ENCODE measurements at places on chromosomes 12 and 14.
A peak's percentile ranks its signal among the peaks of the same experiment; 100 is the strongest.

DNA sequence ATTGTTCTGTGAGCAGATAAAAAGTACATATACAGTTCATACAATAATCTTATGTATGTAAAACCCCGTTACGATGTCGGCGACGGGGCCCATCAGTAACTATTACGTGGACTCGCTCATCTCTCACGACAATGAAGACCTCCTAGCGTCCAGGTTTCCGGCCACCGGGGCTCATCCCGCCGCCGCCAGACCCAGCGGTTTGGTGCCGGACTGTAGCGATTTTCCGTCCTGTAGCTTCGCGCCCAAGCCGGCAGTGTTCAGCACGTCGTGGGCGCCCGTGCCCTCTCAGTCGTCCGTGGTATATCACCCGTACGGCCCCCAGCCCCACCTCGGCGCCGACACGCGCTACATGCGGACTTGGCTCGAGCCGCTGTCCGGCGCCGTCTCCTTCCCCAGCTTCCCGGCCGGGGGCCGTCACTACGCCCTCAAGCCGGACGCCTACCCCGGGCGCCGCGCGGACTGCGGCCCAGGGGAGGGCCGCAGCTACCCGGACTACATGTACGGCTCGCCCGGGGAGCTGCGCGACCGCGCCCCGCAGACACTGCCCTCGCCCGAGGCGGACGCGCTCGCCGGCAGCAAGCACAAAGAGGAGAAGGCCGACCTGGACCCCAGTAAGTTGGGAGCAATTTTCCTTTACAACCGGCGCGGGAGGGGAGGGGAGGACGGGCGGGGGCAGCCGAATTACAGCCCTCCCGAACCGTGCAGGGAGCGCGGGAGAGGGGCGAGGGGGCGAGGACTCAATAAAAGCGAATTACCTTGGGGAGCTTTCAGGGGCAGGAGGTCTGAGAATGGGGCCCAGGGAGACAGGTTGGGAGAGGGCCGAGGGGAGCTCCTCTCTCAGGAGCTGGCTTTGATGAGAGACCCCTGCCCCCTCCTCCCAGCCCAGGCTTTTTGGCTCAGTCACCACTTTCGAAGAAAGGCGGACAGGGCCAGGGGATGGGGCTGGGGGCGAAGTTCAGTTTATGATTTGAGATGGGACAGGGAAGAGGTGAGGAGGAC lies at the start of gene HOXC9:
Gene HOXC9 (plus strand): TSS at position 46 of the 999 bp plus-strand sequence. CDS start 28 bp downstream, at position 74.
- DNase-seq, result no peak

DNA sequence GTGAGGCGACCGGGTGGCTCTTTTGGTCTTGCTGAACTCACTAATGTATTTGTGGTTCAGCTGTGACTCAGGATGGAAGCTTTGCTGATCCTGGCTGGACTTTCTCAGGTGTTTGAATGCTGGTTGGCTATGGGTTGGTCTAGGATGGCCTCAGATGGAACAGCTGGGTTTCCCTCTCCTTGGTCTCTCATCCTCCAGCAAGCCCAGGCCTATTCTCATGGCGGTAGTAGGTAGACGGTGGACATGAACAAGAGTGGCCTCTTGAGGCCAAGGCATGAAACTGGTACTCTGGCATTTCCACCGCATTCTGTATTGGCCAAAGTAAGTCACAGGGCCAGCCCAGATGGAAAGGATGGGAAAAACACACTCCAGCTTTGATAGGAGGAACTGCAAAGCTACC lies 11.8 kb upstream of the POLR3B start:
- peak; percentile 35 for DNase-seq

DNA sequence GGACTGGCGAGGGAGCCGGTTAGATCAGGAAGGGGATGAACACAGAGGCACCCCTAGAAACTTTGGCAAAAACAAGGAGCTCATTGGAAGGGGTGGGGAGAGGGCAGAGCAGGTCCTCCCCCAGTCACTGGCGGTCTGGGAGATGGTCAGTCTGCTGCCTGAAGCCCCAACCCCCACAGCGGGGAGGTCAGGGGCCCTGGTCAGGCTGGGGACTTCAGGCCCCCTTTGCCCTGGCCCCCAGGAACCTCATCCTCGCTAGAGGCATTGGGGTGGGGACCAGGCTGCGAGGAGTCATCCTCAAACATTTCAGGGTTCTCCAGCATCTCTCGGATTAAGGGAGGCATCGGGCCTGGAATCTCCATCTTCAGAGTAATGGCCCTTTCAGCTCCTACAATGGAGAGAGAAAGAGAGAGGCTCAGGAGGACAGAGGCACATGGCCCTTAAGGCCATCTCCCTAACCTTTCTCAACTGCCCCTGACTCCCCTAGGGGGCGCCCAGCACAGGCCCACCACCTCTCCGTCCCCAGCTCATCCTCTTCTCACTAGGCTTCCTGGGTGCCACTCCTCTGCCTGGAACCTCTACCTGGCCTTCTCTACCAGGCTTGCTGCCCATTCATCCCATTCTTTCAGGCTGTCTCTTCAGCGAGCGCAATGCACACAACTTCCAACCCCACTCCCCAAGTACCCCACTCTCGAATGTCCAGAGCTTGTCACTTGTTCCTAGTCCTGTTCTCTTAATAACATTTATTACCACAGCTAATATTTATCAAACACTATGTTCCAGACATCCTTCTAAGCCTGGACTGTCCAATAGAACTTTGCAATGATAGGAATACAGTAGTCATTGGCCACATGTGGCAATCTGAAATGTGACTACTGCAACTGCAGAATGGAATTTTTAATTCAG lies 4.7 kb upstream of the ITGB7 start:
- DNase-seq, result no peak

DNA sequence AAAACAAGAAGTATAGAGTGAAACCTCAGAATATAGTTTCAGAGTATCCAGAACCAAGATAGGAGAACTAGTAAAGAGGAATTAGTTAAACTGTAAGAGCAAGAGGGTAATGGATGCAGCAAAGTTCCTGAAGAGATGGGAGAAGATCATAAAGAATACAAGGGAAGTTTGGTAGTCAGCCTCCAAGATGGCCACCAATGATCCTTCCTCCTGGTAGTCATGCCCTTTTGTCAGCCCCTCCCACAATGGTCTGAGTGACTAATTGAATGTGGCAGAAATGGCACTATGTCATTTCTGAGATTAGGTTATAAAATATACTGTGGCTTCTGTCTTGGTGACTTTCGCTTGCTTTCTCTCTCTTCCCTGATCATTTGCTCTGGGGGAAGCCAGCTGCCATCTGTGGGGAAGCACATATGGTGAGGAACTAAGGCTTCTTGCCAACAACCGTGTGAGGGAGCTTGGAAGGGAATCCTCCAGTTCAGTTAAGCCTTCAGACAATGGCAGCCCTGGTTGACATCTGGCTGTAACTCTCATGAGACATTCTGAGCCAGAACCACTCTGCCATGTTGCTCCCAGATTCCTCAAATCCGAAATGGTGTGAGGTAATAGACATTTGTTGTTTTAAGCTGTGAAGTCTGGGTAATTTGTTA lies 55.3 kb upstream of the AMN1 start:
- DNase-seq, result peak; percentile 94

DNA sequence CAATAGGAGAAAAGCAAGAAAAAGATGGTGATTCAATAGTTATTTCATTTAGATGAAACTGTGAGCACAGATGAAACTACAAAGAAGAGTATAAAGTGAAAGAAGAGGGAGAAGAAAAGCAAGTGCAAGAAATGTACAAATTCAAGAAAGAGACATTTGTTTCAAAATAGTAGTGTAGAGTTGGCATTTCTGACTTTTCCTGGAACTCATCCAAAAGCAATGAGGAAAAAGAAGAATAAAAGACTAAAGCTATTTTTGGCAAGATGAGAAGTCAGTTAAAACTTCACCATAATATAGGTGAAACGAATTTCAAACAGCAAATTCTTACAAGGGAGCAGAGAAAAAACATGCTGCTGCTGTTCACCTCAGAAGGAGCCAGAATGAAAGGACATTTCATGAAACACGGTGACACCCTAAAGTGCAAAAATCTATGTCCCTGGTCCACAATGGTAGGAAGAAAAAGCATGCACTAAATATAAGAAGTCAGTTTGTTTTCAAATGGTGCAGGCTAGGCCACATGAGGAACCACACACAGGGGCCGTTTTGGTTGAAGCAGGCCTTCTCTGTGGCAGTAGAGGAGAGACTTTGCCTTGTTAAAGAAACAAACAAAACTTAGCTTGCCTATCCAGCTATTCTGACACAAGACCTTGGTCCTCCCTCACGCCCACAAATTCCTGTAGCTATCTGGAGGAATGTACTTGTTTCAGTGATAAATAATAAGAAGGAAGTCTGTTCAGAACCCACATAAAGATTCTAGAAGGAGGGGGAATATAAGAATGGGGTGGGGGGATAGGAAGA lies 11.1 kb upstream of the CMAS start:
- no peak for DNase-seq

DNA sequence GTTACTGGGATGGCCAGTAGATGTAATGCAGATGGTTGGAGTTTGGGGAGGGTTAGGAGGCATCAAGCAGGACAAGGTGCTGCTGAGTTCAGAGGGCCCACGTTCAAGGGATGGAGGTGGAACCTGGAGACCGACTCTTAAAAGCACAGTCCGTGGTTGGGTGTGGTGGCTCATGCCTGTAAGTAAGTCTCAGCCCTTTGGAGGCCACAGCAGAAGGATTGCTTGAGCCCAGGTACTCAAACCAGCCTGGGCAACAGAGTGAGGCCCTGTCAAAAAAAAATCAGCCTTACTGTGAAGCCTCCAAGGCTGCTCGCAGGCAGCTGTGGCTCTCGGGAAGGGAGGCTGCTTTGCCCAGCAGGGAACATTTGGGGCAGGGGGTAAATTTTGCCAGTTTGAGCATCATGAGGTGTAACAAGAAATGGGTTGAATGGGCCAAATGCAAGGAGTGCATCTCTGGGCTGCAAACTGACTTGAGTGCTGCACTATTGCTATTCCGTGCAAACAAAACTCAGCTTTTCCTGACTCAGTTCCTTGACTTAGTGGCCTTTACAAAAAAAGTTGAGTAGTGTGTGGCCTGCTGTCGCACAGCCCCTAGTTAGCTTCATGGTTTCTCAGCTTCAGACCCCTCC lies 55.0 kb downstream of the ANAPC7 start:
- no peak for DNase-seq

- peak; percentile 54 for DNase-seq
These were observed 905 bp upstream of the CIPC start for GRCh38 chr14:77097006-77097699.

- DNase-seq, result no peak
These were observed 5.1 kb upstream of the SPATA7 start for GRCh38 chr14:88380405-88380804.

DNA sequence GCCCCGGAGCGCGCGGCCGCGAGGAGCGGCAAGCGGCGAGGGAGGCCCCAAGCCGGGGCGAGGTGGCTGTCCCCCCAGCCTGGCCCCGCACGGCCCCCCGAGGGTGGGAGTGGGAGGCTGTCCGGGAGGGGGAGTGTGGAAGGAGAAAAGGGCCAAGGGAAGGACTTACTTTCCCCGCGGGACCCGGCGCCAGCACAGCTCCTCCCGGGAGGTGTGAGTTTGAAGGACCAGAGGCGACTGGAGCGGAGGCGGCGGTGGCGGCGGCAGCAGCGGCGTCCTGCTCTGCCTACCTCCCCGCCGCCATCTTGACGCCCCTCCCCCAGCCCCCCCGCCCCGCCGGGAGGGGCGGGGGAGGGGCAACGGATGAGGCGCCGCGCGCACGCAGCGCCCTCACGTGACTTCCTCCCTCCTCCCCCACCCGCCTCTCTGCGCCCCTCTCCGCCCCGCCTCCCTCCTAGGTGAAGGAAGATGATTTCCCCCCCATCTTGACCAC lies at the start of gene SBNO1:
Gene SBNO1 (minus strand): TSS at position 316 of the 493 bp plus-strand sequence. CDS start 14,406 bp downstream, outside the sequence.
- peak; percentile 93 for DNase-seq

DNA sequence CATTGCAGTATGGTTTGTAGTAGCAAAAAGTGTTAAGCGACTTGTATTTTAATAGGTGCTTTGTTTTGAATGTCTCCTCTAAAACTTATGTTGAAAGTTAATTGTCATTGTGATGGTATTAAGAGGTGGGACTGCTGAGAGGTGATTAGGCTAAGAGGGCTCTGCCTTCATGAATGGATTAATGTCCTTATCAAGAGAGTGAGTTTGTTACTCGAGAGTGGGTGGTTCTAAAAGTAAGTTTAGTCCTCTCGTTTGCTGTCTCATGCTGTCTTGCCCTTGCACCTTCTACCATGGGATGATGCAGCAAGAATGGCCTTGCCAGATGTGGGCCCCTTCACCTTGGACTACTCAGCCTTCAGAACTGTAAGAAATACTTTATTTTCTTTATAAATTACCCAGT lies 17.4 kb downstream of the ZDHHC17 start:
- no peak for DNase-seq

GRCh38 chr12:127489061-127489460 lies 777.9 kb upstream of the TMEM132C start:
- DNase-seq, result no peak
